ENCODE measurements at places on chromosomes 11 and 22. TPM values are rescaled to one million over a fixed set of nuclear protein-coding genes. Genes with fewer than 3 reads are reported as not detected.

- no peaks in the 10 kb centered on the region for H3K36me3 ChIP-seq
- H3K4me3 ChIP-seq, result no peak overlapping the region
- peaks cover 22% of the 10 kb centered on the region for H3K4me1 ChIP-seq
- no peaks in the 10 kb centered on the region for H3K27me3 ChIP-seq
- no peak for DNase-seq
These were observed 27.7 kb upstream of the BIRC3 start for GRCh38 chr11:102289592-102289991.

GRCh38 chr22:31732089-31732829 is 17.7 kb downstream of the PRR14L start:
- H3K4me3 ChIP-seq, result no peak overlapping the region
- H3K27ac ChIP-seq, result no peak overlapping the region
- no peaks in the 10 kb centered on the region for H3K27me3 ChIP-seq
- H3K36me3 ChIP-seq, result peaks cover 24% of the 10 kb centered on the region
- no peaks in the 10 kb centered on the region for H3K4me1 ChIP-seq
- no peak for DNase-seq

GRCh38 chr11:94194712-94195111 is 66.1 kb downstream of the PANX1 start:
- H3K4me3 ChIP-seq, result no peak overlapping the region
- no peak overlapping the region for H3K27ac ChIP-seq
- no peak for DNase-seq

- no peaks in the 10 kb centered on the region for H3K36me3 ChIP-seq
- no peak overlapping the region for H3K27ac ChIP-seq
- H3K4me3 ChIP-seq, result no peak overlapping the region
- H3K4me1 ChIP-seq, result no peaks in the 10 kb centered on the region
These were observed 460.5 kb downstream of the BRD1 start for GRCh38 chr22:49367041-49367697.

GRCh38 chr11:47156333-47156732 is 20.3 kb downstream of the ARFGAP2 start:
- no peak for DNase-seq
- H3K27me3 ChIP-seq, result no peaks in the 10 kb centered on the region
- no peaks in the 10 kb centered on the region for H3K4me1 ChIP-seq
- no peak overlapping the region for H3K27ac ChIP-seq
- H3K36me3 ChIP-seq, result peaks cover 19% of the 10 kb centered on the region
- H3K4me3 ChIP-seq, result no peak overlapping the region

DNA sequence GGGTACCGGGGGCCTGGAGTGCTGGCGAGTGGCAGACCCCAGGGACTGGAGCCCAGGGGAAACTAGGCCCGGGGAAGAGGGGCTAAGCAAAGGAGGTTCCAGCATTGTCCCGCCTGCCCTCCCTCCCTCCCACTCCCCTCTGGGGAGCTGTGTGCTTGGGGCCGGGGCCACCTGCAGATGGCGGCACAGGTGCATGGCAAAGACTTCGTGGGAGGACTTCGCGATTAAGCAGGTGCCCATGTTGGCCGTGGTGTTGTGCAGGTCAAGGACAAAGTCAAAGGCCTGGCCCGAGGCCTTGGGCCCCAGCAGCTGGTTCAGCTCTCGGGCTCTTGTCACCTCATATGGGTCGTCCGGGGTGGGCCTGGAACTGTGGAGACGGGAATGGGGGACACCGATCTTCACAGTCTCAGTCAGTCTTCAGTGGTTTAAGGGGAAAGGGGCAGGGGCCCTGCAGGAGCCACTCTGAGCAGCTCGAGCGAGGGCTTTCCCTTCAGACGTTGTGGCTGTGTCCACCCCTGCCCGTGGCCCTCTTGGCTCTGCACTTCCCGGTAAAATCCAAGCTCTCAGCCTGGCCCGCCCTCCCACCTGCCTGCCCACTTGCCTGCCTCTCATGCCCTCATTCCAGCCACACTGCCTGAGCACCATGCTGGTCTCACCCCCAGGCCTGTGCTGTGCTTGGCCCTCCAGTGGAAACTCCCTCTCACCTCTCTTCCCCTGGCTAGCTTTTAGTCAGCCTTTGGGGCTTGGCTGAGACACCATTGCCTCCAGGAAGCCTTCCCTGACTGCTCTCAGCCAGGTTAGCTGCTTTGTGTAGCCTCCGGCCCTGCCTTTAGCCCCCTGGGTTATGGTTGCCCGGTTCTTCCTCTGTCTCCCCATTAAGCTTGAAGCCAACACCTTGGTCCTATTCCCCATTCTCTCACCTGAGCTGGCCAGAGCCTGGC is 4.7 kb downstream of the ACY3 start:
- no peaks in the 10 kb centered on the region for H3K4me1 ChIP-seq
- no peaks in the 10 kb centered on the region for H3K36me3 ChIP-seq
- H3K4me3 ChIP-seq, result no peak overlapping the region
- DNase-seq, result no peak
- peaks cover 27% of the 10 kb centered on the region for H3K27me3 ChIP-seq

The CCDC81 gene
- 4.8 TPM for total RNA-seq

GRCh38 chr11:86003654-86004053 is 65.2 kb downstream of the PICALM start:
- no peak overlapping the region for H3K4me3 ChIP-seq
- no peaks in the 10 kb centered on the region for H3K27me3 ChIP-seq
- peaks cover 99% of the 10 kb centered on the region for H3K36me3 ChIP-seq
- H3K4me1 ChIP-seq, result no peaks in the 10 kb centered on the region
- no peak for DNase-seq

Measured in lower lobe of right lung (tissue), 2 donors.